Breast epithelium (tissue), 4 donors: ENCODE measurements at places on chromosomes 16 and 17. TPM values are rescaled to one million over a fixed set of nuclear protein-coding genes. Genes with fewer than 3 reads are reported as not detected.

GRCh38 chr17:64617125-64617780, 44.9 kb downstream of the SMURF2 start:
- DNase-seq: no peak
- H3K4me1 ChIP-seq: no peaks in the 10 kb centered on the region
- H3K27ac ChIP-seq: no peak overlapping the region
- no peaks in the 10 kb centered on the region for H3K36me3 ChIP-seq
- H3K27me3 ChIP-seq: no peaks in the 10 kb centered on the region

DNA sequence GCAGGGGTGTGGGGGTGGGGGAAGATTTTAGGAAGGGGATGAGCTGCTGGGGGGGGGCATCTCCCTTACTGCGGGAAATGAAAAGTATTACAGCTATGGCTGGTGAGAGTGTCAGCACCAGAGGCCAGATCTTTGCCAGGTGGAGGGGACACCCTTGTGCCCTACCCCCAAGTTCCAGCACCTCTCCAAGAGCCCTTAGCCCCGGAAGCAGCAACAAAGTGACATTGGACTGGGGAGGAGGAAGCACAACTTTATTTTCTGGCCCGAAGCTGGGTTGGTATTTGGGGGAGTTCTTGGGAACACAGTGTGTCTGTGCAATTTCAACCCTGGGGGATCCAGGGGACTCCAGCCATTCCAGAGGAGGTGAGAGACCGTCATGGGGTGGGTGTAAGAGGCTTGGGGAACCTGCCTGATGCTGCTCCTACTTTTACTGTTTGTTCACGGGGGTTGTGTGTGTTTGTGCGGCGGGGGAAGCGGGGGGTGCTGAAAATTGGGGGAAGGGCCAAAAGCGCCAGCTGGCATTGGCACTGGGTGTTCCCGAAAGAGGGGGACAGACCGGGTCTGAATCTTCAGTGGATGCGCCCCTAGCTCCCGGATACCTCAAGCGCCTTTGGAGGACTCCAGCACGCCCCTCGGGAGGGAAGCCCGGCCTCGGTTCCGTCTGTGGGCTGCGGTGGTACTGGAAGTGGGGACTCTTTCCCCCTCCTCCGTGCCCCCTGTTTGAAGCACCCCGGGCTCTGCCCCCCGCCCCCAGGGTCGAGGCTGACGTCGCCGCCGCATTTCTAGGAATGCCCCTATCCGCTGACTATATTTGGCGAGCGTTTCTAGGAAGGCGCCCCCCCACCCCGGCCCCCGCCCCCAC, 230.3 kb downstream of the MRTFB start:
- H3K4me1 ChIP-seq: no peaks in the 10 kb centered on the region
- H3K27ac ChIP-seq: peak overlapping the region; percentile 61
- H3K36me3 ChIP-seq: no peaks in the 10 kb centered on the region
- H3K27me3 ChIP-seq: no peaks in the 10 kb centered on the region

DNA sequence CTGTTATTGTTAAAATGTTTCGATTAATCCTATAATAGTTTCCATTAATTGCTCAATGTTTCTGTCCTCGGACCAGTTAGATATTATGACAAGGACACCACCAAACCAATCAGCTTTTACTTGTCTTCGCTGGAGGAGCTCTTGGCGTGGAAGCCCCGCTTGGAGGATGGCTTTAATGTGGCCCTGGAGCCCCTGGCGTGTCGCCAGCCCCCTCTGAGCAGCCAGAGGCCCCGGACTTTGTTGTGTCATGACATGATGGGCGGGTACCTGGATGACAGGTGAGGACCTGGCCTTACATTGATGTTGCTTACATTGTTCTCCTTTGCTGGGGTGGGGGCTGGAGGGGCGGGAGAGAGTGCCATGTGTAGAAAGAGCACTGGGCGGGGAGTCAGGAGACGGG, 3.0 kb downstream of the ENGASE start:
- no peak overlapping the region for H3K27ac ChIP-seq
- no peaks in the 10 kb centered on the region for H3K4me1 ChIP-seq
- no peaks in the 10 kb centered on the region for H3K36me3 ChIP-seq
- no peaks in the 10 kb centered on the region for H3K27me3 ChIP-seq

GRCh38 chr16:5006348-5007193, 27.2 kb downstream of the NAGPA start:
- no peaks in the 10 kb centered on the region for H3K27me3 ChIP-seq
- no peaks in the 10 kb centered on the region for H3K36me3 ChIP-seq
- no peak overlapping the region for H3K27ac ChIP-seq
- DNase-seq: no peak
- H3K4me1 ChIP-seq: no peaks in the 10 kb centered on the region

The KCNH4 gene
- total RNA-seq: not detected

The SUZ12 gene
- total RNA-seq: 25.9 TPM

The TPSD1 gene
- 2.0 TPM for total RNA-seq

The TNK1 gene
- 14.4 TPM for total RNA-seq

The DBNDD1 gene
- total RNA-seq: 6.0 TPM

- no peak overlapping the region for H3K4me3 ChIP-seq
- H3K4me1 ChIP-seq: peaks cover 6% of the 10 kb centered on the region
- no peak for DNase-seq
- no peaks in the 10 kb centered on the region for H3K36me3 ChIP-seq
- H3K27me3 ChIP-seq: no peaks in the 10 kb centered on the region
- no peak overlapping the region for H3K27ac ChIP-seq
These were observed 113.1 kb downstream of the ADCY9 start for GRCh38 chr16:4003166-4003565.

DNA sequence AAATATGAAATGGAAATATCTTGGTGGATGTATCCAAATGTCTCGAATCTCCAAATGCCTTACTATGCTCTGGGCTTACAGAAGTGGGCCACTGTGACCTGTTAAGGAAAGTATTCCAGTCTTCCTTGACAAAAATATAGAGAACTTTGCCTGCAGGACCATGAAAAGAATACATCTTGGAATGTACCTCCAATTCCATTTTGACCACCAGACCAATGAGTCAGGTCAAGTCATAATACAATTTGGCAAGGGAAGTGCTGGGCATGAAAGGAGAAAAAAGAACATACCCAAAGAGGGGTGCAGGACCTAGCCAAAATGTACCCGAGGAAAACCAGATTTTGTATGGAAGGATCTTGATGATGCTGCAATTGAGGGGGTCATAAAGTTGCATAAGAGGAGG, 1153.7 kb upstream of the GOT2 start:
- no peaks in the 10 kb centered on the region for H3K4me1 ChIP-seq
- no peak for DNase-seq
- no peak overlapping the region for H3K27ac ChIP-seq
- H3K4me3 ChIP-seq: no peak overlapping the region
- H3K27me3 ChIP-seq: no peaks in the 10 kb centered on the region
- no peaks in the 10 kb centered on the region for H3K36me3 ChIP-seq

- H3K4me1 ChIP-seq: no peaks in the 10 kb centered on the region
- no peak for DNase-seq
- no peaks in the 10 kb centered on the region for H3K36me3 ChIP-seq
- no peak overlapping the region for H3K4me3 ChIP-seq
- no peak overlapping the region for H3K27ac ChIP-seq
- H3K27me3 ChIP-seq: no peaks in the 10 kb centered on the region
These were observed 27.8 kb upstream of the RHOT1 start for GRCh38 chr17:32114536-32114935.
